ENCODE measurements at places on chromosomes 11 and 22.

- DNase-seq = no peak
These were observed 4.5 kb upstream of the TTLL8 start for GRCh38 chr22:50062509-50063135.

DNA sequence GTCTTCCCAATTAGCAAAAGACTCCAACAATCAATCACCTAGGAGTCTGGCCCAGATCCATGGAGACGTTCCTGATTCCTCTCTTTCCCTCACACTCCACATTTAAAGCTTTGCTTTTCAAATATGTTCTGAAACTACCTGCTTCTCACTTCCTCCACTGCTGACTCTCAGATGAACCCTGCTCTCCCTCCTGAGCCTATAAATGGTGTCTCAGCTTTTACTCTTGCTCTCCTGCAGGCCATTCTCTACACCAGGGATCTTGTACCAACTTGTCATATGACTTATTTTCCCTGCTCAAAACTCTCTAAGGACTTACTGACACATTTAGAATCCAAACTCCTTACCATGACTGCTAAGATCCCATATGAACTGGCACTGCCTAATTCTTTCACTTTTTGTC, 138.4 kb upstream of the DDI1 start:
- DNase-seq = no peak

GRCh38 chr11:9568854-9569587, 4.4 kb upstream of the WEE1 start:
- DNase-seq = no peak

DNA sequence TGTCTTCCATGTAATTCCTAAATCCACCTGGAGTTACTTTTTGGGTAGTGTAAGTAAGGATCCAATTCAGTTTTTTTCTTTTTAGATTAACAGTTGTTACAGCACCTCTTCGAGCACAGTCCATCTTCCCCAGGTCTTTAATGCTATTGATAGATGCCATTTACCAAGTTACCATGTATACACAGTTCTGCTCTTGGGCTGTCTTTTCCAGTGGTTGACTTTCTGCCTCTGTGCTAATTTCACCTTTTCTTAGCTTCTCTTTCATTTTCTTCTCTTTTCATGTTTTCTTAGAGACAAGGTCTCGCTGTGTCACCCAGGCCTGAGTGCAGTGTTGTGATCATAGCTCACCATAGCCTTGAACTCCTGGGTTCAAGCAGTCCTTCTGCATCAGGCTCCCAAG, 12.0 kb downstream of the ATXN10 start:
- DNase-seq = no peak

- no peak for DNase-seq
These were observed 2.9 kb downstream of the DENND6B start for GRCh38 chr22:50323900-50324299.

GRCh38 chr11:12767027-12767426, 92.8 kb downstream of the TEAD1 start:
- no peak for DNase-seq

GRCh38 chr22:46049726-46050450, 72.9 kb upstream of the WNT7B start:
- no peak for DNase-seq

- DNase-seq = no peak
These were observed 20.2 kb downstream of the MYO18B start for GRCh38 chr22:25762147-25762546.

DNA sequence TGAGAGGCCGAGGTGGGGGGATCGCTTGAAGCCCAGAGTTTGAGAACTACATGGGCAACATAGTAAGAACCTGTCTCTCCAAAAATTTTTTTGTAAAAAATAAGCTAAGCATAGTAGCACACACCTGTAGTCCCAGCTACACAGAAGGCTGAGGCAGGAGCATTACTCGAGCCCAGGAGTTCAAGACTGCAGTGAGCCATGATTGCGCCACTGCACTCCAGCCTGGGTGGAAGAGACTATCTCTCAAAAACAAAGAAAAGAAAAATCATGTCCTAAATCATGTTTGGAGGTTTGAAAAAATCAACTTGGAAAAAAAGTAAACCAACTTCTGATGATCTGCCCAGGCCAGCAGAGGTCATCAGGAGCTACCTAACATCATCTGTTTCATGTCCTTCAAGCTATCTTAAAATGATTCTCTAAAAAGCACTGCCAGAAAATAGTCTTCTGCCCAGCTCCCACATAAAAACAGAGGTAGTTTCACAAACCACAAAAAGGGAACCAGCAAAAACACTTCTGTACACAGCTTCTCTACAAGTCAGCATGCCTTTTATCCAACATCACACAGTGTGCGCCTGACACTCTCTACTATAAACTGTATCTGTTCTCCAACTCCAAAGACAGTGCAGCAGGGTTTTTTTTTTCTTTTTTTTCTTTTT, 165.0 kb downstream of the SOX6 start:
- DNase-seq = no peak

DNA sequence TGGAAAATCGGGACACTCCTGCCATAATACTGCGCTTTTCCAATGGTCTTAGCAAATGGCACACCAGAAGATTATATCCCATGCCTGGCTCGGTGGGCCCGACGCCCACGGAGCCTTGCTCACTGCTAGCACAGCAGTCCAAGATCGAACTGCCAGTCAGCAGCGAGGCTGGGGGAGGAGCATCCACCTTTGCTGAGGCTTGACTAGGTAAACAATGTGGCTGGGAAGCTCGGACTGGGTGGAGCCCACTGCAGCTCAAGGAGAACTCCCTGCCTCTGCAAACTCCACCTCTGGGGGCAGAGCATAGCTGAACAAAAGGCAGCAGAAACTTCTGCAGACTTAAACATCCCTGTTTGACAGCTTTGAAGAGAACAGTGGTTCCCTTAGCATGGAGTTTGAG, 15.6 kb downstream of the PTH start:
- no peak for DNase-seq

DNA sequence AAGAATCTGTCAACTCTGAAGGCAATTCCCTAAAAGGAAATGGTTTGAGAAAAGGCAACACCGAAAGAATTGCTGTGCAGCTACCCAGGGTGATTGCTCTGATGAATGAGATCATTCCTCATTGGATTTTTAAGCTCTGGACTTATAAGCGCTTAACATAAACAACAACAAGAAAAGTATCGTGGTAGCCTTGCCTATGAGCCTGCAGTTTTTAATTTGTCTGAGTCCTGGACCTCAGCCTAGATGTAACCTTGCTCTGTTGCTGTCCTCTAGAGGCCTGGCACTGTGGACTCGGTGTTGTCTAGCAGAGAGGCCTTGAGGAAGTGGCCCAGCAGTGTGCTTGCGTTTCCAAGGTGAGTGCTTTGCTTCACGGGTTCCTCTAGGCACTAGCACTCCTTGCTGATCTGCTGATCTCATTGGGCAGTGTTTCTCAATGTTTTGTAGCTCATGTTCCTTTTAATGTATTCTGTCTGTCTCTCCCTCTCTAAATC, 20.4 kb downstream of the CCDC81 start:
- DNase-seq = no peak

DNA sequence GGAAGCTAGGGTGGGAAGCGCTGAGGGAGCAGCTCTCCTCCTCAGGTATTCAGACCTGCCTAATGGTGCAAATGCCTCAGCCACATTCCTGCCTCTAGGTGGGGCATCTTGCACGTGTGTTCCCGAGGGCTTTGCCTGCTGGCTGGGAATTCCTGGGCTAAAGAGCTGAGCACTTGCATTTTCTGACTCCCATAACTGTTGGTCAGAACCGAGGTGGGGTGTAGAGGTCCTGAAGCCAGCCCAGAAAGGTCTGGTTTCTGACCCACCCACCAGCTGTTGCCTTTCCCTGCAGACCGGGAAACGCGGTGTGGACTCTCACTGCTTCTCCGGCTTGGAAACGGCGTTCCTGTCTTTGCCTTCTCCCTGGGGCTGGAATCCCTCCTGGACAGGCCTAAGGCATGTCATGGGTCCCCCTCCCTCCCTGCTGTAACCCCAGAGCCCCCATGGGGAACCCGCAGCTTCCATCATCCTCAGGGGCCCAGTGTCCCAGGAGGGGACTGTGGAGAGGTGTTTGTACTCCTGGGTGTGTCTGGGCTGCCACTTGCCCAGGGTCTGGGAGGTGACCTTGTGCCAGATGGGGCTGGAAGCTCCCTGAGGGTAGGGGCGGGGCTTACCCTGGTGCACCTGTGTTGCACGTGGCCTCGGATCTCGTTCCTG, 24.0 kb upstream of the SMIM38 start:
- DNase-seq = no peak

GRCh38 chr11:74948546-74948897, 369 bp downstream of the XRRA1 start:
- DNase-seq = no peak

GRCh38 chr11:35600331-35600838, 17.9 kb upstream of the FJX1 start:
- no peak for DNase-seq

DNA sequence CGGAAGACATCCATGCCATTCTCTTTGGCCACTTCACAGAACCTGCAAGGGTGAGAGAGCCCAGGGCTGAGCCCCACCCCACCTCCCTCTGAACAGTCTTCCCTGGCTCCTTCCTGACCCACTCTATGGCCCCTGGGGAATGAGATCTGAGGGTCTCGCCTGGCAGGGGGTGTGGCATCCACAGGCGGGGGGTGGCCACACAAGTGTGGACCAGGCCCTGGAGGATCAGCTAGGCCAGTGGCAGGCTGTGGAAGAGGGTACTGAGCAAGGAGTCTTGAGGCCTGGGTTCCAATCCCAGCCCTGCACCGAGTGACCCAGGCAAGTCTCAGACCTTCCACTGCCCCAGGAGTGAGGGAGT, 5.6 kb upstream of the LRFN4 start:
- no peak for DNase-seq

- no peak for DNase-seq
These were observed 265.7 kb downstream of the OR4C45 start for GRCh38 chr11:50298182-50298988.

GRCh38 chr11:120648771-120649170, 137.2 kb downstream of the GRIK4 start:
- no peak for DNase-seq

GRCh38 chr11:121800731-121801393, 315.2 kb downstream of the BLID start:
- no peak for DNase-seq

DNA sequence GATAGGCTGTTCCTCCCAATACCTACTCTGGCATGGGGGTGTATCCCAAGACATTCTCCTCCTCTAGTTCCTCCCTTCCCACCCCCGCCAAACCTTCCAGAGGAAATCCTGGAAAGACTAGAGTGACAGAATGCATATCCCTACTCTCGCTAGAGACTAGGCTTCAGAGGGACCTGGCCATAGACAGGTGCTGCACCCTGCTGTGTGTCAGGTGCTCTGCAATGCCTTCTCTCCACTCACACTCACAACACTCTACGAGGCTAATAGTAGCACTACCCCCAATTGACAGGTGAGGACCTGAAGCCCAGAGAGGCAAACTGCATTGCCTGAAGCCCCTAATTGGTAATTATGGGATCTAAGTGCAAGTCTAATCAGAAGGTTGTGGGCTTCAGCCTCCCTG, 46.2 kb upstream of the LMO1 start:
- DNase-seq = no peak

DNA sequence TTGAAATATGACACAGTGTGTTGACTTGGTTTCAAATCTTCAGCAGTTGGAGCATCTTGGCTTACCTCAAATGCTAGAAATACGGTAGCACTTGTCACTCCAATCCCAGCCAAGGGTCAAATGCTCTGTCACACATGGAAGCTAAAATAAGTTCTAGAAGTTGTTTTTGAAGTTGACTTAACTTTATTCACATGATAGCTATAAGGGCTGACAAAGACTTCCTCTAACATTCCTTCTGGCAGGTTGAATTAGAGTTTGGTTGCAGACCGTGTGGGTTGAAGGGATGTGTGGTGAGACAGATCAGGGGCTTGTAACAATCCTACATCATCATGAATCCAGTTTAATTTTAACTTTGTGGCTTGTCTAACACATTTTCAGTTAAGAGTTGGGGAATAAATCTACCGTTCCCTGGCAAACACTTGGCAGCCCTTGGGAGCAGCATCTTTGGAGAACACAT, 4.6 kb downstream of the SLN start:
- no peak for DNase-seq

GRCh38 chr22:17152340-17152739, 6.7 kb downstream of the HDHD5 start:
- DNase-seq = no peak

- no peak for DNase-seq
These were observed 13.1 kb downstream of the MGAT3 start for GRCh38 chr22:39469681-39470450.

DNA sequence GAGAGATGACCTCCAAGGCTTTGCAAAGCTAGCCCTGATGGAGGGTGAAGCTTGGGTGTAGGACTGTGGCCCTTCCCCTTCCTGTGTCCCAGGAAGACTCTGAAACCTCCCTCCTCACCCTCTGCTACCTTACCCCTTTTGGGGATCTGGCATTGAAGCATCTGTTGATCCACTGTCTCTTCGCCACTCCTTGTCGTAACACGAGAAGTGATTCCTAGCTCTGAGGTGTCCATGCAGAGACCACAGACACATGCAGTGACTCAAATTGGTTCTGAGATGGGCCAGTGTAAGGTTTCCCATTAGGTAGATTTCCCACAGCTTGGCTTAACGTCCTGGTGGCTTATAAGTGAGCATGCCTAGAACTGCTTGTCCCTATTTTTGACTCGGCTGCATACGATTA, 101.4 kb downstream of the ZBTB16 start:
- DNase-seq = no peak

GRCh38 chr11:64900263-64900678, 16.7 kb downstream of the ATG2A start:
- DNase-seq = peak; percentile 71

DNA sequence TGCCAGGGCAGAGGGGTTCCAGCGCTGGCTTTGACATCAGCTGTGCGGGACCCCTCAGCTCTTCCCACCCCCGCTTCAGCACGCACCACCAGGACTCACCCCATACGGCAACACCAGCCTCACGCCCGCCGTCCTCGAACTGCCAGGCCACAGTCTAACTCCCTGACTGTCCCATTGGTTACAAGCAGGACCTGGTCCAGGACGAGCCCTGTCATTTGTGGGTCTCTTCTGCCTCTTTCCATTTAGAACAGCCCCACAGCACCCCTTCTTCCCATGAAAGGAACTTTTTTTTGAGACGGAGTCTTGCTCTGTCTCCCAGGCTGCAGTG, 81.7 kb downstream of the PHF21B start:
- DNase-seq = no peak

GRCh38 chr22:37019309-37020191, at the start of the genes MPST and TST:
Gene MPST (plus strand): TSS chr22:37019742. CDS start chr22:37019837, 95 bp downstream.
Gene TST (minus strand): TSS chr22:37019447. CDS start chr22:37018732, 715 bp downstream.
- peak; percentile 33 for DNase-seq

DNA sequence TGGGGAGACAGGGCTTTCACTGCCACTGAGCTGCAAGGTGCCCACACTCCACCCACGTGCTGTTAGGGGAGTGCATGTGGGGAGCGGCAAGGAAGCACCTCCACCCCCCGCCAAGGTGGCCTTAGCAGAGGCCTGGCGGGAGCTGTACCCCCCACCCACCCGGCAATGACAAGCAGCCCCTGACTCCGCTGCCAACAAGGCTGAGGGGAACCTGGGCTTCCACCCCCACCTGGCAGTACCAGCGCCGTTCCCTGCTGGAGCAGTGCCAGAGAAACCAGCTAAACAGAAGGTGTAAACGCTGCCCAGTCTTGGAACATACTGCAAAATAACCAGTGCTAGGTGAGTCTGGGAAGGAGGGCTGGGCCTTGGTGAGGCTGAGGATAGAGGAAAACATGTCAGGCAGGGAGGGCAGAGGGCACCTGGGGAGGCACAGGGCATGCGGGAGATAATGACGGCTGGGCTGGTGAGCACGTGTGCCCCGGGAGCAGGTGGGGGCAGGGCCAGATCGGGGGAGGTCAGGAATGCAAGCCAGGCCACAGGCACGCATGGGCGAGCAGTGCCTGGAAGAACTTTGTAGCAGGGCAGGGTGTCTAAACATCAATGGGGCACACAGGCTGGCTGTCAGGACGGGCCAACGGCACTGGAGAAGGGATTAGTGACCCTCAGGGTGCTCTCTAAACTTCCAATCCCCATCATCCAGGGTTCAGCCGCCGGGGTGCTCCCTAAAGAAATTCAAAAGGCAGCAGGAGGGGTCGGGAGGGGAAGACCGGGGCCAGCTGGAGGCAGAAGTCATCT, 6.6 kb downstream of the CERK start:
- DNase-seq = no peak
